ENCODE measurements at places on chromosomes 7 and 10. TPM values are rescaled to one million over a fixed set of nuclear protein-coding genes. Genes with fewer than 3 reads are reported as not detected.

COMTD1 gene
- 10.6 TPM for total RNA-seq

ENO4 gene
- not detected for total RNA-seq

PDZD7 gene
- total RNA-seq, result 0.16 TPM

AKR1D1 gene
- total RNA-seq, result not detected

ATXN7L1 gene
- 2.3 TPM for total RNA-seq

DMBT1 gene
- not detected for total RNA-seq

CCDC6 gene
- 21.7 TPM for total RNA-seq

IFIT1B gene
- not detected for total RNA-seq

SOSTDC1 gene
- total RNA-seq, result not detected

FKBP9 gene
- 161 TPM for total RNA-seq

ITPRID1 gene
- not detected for total RNA-seq

WEE2 gene
- total RNA-seq, result not detected

NUTM2B gene
- total RNA-seq, result 0.25 TPM

ZNF800 gene
- total RNA-seq, result 15.0 TPM

PKD2L1 gene
- total RNA-seq, result not detected

MYOF gene
- total RNA-seq, result 254 TPM

DRGX gene
- total RNA-seq, result not detected

PHTF2 gene
- 7.0 TPM for total RNA-seq

TLX1 gene
- not detected for total RNA-seq

CYP3A7 gene
- total RNA-seq, result not detected

COA1 gene
- 22.2 TPM for total RNA-seq

HSPA12A gene
- 1.5 TPM for total RNA-seq

FAM237B gene
- not detected for total RNA-seq
